Glutamatergic neuron (in vitro differentiated cells): ENCODE measurements at places on chromosomes 7 and 10. TPM values are rescaled to one million over a fixed set of nuclear protein-coding genes. Genes with fewer than 3 reads are reported as not detected.

GRCh38 chr10:108783897-108784296 lies 1139.4 kb downstream of the XPNPEP1 start:
- DNase-seq: peak; percentile 24

DNA sequence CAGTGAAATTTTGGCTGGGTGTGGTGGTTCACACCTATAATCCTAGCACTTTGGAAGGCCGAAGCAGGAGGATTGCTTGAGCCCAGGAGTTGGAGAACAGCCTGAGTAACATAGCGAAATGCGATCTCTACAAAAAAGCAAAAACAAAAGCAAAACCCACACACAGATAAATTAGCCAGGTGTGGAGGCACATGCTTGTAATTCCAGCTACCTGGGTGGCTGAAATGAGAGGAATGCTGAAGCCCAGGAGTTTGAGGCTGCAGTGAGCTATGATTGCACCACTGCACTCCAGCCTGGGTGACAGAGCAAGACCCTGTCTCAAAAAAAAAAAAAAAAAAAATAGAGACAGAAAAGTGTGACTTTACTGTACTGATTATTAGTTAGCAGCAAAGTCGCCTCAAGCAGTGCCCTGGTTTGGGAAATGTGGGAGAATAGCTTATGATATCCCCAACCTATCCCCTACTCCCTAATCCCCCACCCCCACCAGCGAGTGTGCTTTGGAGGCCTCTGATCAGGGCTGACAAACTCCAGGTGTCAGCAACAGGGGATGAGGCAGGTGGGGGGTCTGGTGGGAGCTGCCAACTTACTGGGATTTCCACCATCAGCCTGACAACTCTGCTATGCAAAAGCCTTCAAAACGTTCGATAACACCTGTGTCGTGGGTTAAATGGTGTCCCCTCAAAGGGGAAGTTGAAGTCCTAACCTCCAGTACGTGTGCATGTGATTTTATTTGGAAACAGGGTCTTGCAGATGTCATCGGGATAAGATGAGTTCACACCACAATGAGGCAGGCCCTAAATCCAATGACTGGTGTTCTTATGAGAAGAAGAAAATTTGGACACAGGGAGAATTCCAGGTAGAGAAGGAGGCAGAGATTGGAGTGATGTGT lies 124.7 kb upstream of the SDK1 start:
- DNase-seq: no peak

DNA sequence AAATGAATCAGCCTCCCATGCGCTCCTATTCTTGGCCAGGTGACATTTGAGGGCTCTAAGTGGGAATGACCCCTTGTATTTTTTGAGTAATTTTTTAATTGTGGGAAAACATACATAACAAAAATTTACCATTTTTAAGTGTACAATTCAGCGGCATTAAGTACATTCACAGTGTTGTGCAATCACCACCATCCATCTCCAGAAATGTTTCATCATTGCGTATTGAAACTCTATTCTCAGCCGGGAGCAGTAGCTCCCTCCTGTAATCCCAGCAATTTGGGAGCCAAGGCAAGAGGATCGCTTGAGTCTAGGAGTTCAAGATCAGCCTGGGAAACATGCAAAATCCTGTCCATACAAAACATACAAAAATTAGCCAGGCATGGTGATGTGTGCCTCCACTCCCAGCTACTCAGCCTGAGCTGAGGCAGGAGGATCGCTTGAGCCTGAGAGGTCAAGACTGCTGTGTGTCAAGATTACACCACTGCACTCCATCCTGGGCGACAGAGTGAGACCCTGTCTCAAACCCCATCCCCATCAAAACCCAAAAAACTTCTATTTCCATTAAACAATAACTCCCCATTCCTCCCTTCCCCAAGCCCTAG lies 2.5 kb downstream of the ANTXRL start:
- DNase-seq: no peak

- DNase-seq: no peak
Observed at GRCh38 chr10:1425879-1426278, 311.4 kb downstream of the ADARB2 start.

- no peak for DNase-seq
Observed at GRCh38 chr10:48940958-48941357, 1.3 kb upstream of the LRRC18 start.

GRCh38 chr10:454860-455259 lies 234.6 kb downstream of the DIP2C start:
- no peak for DNase-seq

DNA sequence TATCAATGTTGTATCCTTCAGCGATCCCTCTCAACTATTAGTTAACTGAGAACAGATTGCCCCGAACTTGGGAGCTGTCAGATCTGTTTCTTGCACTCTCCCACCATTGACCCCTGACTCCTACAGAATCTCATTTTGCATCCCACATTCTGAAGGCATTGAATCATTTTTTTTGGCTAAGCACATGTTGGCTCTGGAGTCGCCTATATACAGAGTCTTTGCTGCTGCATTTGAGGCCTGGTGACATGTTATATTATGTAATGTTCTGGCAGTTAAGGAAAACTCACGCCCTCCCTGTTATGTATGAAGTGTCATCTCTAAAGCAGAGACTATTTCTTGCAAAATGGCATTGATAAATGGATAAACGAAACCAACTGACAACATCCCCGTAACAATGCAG lies 159.2 kb upstream of the ITGB1 start:
- no peak for DNase-seq

GRCh38 chr7:65749518-65749917 lies 123.4 kb upstream of the VKORC1L1 start:
- no peak for DNase-seq

Gene CYP3A7
- not detected for total RNA-seq

- DNase-seq: no peak
Observed at GRCh38 chr7:74256491-74257408, 2.6 kb upstream of the RFC2 start.

- DNase-seq: no peak
Observed at GRCh38 chr7:137976696-137977095, 25.2 kb downstream of the CREB3L2 start.

DNA sequence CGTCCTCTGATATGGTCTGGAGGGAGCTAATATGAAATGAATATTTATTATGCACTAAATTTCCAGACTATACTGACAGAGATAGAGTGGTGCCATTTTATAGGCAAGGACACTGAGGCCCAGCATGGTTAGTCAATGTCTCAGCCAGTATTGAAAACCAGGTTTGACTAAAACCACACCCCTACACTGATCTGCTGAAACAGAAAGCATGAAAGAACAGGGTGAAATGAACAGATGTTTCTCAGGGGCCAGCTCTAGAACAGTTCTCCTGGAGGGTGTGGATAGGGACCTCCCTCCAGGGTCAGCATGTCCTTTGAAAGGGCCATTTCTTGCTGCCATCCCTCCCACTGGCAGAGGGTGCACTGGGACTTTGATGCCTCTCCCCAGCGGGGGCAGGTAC lies 700.5 kb downstream of the GRID1 start:
- no peak for DNase-seq
